Left ventricle myocardium superior (tissue), 1 donor: ENCODE measurements at places on chromosomes 1 and 21. TPM values are rescaled to one million over a fixed set of nuclear protein-coding genes. Genes with fewer than 3 reads are reported as not detected.

GRCh38 chr21:36769051-36769839 is 70.3 kb downstream of the SIM2 start:
- DNase-seq, result no peak

DNA sequence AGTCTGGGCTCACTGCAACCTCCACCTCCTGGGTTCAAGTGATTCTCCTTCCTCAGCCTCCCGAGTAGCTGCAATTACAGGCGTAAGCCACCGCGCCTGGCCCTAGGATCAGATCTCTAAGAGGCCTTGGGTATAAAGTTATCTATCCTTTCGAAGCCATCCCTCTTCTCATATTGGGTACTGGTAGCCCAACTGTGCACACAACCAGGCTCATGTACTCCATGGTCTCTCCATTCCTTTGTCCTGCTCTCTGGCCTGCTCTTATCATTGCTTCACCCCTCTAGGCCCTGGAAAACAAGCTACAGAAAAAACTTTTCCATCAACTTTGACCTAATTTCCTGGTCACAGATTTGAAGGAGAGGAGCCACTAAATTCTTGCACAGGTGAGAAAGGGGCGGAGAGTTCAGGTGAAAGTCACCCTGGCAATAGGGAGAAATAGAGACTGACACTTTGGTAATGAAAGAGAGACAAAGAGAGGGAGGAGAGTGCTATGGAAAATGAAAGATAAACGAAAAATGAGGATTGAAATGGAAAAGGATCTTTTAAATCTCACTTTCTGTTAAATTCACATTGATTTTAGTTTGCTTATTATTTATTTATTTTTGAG is 6.0 kb downstream of the TXNIP start:
- peak; percentile 64 for DNase-seq

The S100B gene
- 3.5 TPM for total RNA-seq

The FCAMR gene
- total RNA-seq, result not detected

The ANKRD65 gene
- 2.1 TPM for total RNA-seq

DNA sequence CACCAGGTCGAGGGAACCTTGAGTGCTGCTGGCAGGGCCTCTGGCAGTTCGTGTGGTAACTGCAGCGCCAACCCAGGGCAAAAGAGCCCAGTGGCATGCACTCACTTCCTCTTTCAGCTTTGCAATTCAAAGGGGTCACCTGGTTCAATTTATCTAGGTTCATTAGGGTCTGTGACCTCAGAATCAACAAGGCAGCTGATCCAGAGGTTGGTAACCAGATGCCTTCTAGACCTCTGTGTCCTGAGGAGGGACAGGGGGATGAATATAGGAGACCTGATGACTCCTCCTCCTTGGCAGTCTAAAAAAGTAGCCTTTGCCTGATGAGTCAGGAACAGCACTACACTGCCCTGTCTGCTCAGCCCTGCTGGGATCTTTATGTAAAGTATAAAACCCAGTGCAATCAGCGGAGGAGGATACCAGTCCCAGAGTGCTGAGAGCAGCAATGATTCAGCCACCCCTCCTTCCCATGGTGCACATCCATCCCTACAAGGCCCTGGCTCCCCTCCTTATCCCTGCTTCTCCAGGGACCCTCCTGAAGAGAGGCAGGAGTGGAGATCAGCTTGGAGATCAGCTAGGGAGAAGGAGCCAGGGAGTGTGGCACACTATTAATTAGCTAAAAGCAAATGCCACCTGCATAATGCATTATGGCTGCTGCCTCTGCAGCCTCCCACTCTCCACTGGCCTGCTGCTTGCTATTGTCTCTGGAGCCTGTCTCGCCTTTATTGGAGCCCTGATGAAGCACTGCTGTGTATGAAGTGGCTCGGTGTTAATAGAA is 11.2 kb upstream of the FMOD start:
- DNase-seq, result no peak

DNA sequence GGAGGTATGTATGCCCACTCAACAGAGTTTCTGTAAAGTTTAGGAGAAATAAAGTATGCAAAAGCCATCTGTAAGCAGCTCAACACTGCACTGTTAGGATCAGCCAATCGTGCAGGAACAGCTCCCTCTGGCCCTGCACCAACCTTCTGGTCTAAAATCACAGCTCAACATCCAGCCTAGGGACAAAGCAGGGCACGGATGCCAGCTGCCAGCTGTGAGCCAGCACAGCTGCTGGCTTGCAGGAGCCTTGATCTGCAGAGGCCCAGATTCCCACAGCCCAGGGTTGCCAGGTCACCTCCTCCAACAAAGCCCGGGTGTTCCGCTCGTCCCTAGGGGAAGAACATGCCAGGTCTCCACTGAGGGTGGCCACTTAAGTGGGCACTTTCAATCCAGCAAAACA is 8.6 kb downstream of the ACOT7 start:
- peak; percentile 54 for DNase-seq

The WLS gene
- 75.0 TPM for total RNA-seq

DNA sequence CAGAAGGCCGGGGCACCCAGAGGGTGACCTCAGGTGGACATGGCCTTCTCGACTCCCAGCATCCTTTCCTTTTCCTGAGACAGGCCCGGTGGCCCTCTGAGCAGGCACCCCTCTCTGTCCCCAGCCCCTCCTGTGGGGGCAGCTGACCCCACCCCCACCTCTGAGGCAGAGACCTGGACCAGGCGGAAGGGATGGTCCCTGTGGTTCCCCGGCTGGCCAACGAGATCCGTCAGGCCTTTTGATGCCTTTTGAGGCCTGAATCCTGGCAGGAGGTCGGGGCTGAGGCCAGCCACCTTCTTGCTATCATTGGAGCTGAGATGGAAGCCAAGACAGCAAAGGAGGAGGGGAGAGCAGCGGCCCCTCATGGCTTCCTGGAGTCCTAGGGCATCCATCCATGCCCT is 50.2 kb upstream of the ACTRT2 start:
- DNase-seq, result no peak

The NPHS2 gene
- not detected for total RNA-seq

The KRTAP19-1 gene
- not detected for total RNA-seq

DNA sequence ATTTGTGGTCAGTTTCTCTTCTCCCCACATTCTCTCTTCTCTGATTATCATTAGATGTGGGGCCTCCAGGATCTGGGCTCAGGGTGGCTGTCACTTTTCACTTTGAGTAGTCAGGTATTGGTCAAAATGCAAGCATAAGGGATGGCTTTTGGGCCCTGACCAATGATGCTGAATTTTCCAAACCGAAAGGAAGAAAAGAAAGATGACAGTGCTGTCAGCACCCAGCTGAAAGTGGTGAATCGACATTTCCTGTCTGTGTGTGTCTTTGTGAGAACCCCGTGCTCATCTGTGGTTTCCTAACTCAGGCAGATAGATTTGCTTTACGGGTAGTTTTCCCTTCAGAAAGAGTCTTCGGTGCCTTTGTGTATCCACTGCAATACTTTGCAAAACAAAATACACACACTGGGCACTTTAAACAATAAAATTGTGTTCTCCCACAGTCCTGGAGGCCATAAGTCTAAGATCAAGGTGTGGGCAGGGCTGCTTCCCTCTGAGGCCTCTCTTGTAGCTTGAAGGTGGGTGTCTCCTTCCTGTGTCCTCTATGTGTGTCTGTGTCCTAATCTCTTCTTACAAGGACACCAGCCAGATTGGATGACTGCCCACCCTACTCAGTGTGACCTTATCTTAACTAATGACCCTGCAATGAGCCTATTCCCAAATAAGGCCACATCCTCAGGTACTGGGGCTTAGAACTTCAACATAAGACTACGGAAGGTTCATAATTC is 274.8 kb upstream of the AJAP1 start:
- no peak for DNase-seq

The CYP4Z1 gene
- total RNA-seq, result 0.30 TPM

The STYXL2 gene
- 121 TPM for total RNA-seq

- no peak for DNase-seq
These were observed 555.8 kb downstream of the PLA2G4A start for GRCh38 chr1:187384504-187384903.

The KCNT2 gene
- total RNA-seq, result 1.7 TPM

- no peak for DNase-seq
These were observed 20.7 kb upstream of the RCC2 start for GRCh38 chr1:17460219-17460618.

The ZC3H11A gene
- total RNA-seq, result 53.2 TPM

The UBE2U gene
- 1.2 TPM for total RNA-seq

- DNase-seq, result no peak
These were observed 3.0 kb upstream of the C1orf21 start for GRCh38 chr1:184383772-184384323.

GRCh38 chr1:3779912-3780416 is 7.4 kb downstream of the SMIM1 start:
- DNase-seq, result peak; percentile 14

The SIKE1 gene
- total RNA-seq, result 29.3 TPM

- DNase-seq, result peak; percentile 51
These were observed 884 bp downstream of the H3-3A start for GRCh38 chr1:226063224-226063976.

The GJC2 gene
- total RNA-seq, result 1.7 TPM

DNA sequence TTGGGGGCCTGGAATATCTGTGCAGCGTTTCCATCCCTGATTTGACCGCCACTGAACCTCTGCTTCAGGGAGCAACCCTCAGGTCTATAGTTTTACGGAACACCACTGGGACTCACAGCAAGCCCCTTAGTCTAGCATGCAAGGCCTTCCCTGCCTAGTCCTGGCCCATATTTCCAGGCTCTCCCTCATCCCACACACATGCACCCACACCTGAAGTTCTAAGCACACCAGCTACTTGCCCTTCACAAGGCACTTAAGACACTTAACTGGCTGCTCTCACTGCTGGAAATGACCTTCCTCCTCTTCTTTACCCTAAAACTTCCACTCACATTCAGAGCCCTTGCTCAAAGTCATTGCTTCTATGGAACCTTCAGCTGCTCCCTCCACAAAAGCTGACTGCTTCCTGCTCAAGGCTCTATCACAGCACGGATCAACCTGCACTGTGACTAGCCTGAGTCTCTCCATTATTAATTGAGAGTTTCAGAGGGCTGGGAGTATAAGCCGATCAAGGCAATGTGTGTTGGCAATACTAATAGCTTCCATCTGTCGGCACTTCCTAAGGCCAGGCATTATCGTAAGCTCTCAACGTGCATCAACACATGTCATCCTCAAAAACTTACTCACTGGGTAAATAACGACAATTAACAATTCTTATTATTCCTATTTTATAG is 84.3 kb downstream of the RRAGC start:
- no peak for DNase-seq

DNA sequence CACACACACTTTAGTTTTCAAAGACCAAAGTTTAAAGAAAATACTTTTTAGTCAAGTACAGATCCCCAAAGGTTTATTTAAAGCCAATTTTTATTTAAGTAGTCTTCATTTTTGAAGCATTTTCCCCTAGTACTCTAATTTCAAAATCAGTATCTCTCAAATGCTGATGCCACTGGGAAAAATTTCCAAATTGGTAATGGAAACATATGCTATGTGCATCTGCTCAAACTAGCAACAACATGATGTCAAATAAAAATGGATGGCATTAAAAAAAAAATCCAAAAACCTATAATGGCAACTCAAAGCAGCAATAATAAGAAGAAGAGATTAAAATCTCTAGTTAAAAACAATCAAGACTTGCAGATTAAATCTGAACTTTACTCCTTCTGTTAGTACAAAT is 58.6 kb downstream of the ZNHIT6 start:
- DNase-seq, result no peak

The TEX38 gene
- not detected for total RNA-seq

DNA sequence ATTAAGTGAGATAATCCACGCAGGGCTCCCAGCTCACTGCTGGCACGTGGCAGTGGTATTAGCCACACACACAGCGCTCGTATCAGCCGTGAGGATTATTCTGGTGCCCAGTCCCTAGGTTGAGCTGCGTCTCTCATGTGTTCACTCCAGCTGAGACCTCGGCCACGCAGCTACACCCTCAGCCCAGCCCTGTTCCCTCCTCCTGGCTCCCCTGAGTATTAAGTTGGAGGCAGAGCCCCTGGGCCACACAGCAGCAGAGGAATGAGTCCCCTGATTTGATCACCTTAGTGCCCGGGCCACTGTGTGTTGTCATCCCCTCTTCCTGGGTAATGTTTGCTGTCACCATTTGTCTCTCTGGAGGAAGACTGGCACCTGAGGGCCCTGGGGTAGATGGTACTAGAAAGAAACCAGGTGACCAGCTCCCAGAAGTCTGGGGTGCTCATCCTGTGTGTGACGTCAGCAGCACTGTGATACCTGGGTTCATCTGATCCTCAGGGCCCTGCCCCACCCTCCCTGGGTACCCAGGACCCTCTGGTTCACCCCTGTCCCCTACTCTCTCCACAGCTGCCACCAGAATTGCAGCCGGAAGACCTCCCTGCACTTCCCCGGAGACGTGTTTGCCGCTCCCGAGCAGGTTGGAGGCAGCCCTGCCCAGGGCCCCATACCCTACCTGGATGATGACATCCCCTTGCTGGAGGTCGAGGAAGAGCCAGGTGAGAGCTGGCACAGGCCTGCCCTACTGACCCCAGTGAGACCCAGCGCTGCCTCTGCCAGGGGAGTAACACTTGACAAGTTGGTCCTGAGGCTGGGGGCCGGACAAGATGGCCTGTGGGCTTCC is 40.1 kb downstream of the DISP3 start:
- DNase-seq, result no peak

The PLPP3 gene
- total RNA-seq, result 140 TPM

- DNase-seq, result peak; percentile 81
These were observed 4.9 kb downstream of the RNF223 start for GRCh38 chr1:1069056-1069710.

The B3GALT5 gene
- total RNA-seq, result 0.10 TPM

- DNase-seq, result no peak
These were observed 848.6 kb downstream of the LTN1 start for GRCh38 chr21:28144089-28144488.

DNA sequence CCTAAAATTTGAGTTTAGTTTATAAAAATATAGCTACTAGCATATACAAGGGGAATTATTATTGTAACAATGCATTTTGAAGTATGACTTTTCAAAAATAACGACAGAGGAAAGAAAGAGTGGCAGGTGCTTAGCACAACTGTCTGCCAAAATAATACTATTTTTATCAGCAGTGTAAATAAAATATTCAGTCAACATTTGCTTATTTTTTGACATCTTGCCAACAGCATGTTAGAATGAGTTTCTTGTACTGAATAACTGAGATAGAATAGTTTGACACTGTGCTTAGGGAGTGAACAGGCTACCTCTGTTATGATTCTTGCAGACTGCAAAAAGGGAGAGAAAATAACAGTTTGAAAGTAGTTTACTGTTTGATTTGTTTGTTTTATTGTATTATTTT is 909.8 kb downstream of the BRINP3 start:
- no peak for DNase-seq

- peak; percentile 45 for DNase-seq
These were observed 1.7 kb downstream of the HES4 start for GRCh38 chr1:997993-998744.

The CD1C gene
- total RNA-seq, result 0.74 TPM
